Sigmoid colon (tissue), 7 donors: ENCODE measurements at places on chromosomes 1 and 21. TPM values are rescaled to one million over a fixed set of nuclear protein-coding genes. Genes with fewer than 3 reads are reported as not detected.

GRCh38 chr1:231612393-231613089, 14.0 kb upstream of the DISC1 start:
- H3K36me3 ChIP-seq = no peaks in the 10 kb centered on the region
- H3K4me3 ChIP-seq = no peak overlapping the region
- H3K27me3 ChIP-seq = peaks cover 3% of the 10 kb centered on the region
- no peak for DNase-seq

GRCh38 chr1:119878171-119878570, 18.1 kb downstream of the ADAM30 start:
- H3K4me3 ChIP-seq = no peak overlapping the region
- H3K4me1 ChIP-seq = no peaks in the 10 kb centered on the region
- H3K27ac ChIP-seq = no peak overlapping the region
- no peak for DNase-seq
- H3K27me3 ChIP-seq = no peaks in the 10 kb centered on the region

The SH2D1B gene
- not detected for total RNA-seq

The EXO1 gene
- 0.71 TPM for total RNA-seq

The PLA2G2C gene
- total RNA-seq = 1.5 TPM

The ZNF670 gene
- 6.7 TPM for total RNA-seq

GRCh38 chr1:236757640-236758039, 37.5 kb upstream of the MTR start:
- no peak for DNase-seq
- no peaks in the 10 kb centered on the region for H3K27me3 ChIP-seq
- H3K36me3 ChIP-seq = no peaks in the 10 kb centered on the region
- no peak overlapping the region for H3K27ac ChIP-seq

The LDLRAD1 gene
- total RNA-seq = not detected

The CCDC18 gene
- total RNA-seq = 4.8 TPM

The ARTN gene
- total RNA-seq = not detected

DNA sequence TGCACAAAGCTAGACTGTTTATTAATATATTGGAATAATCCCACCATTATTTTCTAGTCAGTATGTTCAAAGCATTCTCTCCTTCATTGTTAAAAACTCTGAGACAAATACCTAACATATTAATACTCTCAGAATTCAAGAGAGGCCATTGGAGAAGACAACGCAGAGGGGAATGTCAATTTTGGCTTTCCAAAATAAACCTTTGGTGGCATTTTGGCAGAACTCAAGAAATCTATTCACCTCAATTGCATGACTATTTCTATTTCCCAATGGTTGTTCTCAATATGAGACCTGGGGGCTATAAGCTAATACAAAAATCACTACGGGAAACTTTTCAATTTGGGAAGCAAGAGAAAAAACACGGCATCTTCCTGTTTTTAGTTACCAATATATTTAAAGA, 58.5 kb downstream of the RUSC1 start:
- H3K4me1 ChIP-seq = peaks cover 7% of the 10 kb centered on the region
- DNase-seq = no peak
- H3K27ac ChIP-seq = peak overlapping the region; percentile 64
- H3K4me3 ChIP-seq = no peak overlapping the region

GRCh38 chr1:116219651-116220434, 108.6 kb downstream of the MAB21L3 start:
- H3K4me1 ChIP-seq = no peaks in the 10 kb centered on the region
- DNase-seq = no peak
- no peak overlapping the region for H3K27ac ChIP-seq
- H3K36me3 ChIP-seq = no peaks in the 10 kb centered on the region
- H3K4me3 ChIP-seq = no peak overlapping the region
- no peaks in the 10 kb centered on the region for H3K27me3 ChIP-seq

DNA sequence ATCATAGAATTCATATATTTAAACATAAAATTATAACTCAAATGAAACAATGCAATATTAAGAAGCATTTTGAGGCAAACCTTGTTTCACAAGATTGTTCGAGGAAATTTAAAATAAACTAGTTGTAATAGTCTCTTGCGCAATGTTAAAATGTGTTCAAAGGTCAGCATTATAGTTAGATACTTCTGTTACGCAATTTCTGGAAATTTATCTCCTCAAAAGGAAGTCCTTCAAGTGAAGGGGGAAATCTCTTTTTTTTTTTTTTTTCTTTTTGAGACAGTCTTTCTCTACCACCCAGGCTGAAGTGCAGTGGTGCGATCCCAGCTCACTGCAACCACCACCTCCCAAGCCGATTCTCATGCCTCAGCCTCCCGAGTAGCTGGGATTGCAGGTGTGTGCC, 52.1 kb downstream of the FMO4 start:
- H3K4me3 ChIP-seq = no peak overlapping the region
- no peak for DNase-seq
- no peak overlapping the region for H3K27ac ChIP-seq
- no peaks in the 10 kb centered on the region for H3K4me1 ChIP-seq
- no peaks in the 10 kb centered on the region for H3K36me3 ChIP-seq

GRCh38 chr1:58741678-58742553, 41.9 kb downstream of the JUN start:
- no peaks in the 10 kb centered on the region for H3K36me3 ChIP-seq
- H3K4me1 ChIP-seq = no peaks in the 10 kb centered on the region
- H3K27ac ChIP-seq = no peak overlapping the region
- no peak for DNase-seq
- H3K4me3 ChIP-seq = no peak overlapping the region

DNA sequence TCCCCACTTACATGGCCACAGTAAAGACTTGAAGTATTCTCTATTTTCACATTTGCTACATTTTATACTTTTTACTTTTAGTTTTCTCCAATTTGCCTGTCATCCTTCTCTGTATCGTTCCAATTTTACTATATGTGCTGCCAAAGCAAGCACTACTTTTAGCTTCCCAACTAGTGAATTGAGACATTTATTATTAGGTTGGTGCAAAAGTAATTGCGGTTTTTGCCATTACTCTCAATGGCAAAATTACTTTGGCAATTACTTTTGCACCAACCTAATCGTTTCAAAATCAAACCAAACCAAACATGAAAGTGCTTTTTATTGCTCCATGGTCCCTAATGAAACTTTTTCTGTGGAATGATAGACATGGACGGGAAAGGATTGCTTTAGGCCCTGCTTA, 56.6 kb upstream of the ATF3 start:
- H3K36me3 ChIP-seq = no peaks in the 10 kb centered on the region
- H3K4me1 ChIP-seq = no peaks in the 10 kb centered on the region

- DNase-seq = peak; percentile 41
- H3K27ac ChIP-seq = no peak overlapping the region
- H3K27me3 ChIP-seq = no peaks in the 10 kb centered on the region
- H3K4me3 ChIP-seq = no peak overlapping the region
Measured at GRCh38 chr1:228284148-228284495, 76.3 kb downstream of the OBSCN start.

The APOBEC4 gene
- total RNA-seq = not detected

DNA sequence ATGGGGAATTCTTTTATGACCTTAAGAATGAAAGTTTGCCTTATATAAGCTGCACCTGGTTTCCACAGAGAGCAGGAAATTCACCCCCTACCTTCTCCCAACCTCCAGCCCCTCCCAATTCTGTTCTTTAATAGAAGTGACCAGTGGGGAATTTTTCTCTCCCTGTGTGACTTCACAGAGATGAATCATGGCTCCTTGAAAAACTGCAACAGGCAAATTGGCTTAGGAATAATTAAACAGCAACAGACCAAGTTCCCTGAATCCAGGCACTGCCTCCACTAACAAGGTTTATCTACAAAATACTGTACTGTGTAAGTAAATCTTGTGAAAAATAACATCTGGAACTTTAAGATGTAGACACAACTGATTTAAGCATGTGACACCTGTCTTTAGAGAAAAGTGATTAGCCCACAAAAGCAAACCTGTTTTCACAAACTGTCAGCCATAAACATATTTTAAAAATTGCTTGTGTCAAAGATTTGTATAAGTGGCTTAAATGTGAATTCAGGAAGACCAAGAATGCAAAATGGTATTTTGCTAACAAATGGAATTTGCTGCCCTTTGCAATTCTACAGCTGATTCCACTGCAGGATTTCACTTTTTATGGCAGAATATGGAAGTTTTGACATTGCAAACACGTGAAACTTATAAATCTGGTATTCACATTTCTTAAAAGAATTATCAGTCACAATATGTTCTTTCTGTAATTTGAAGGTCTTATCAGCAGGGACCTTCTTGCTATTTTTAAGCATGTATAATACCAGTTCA, 54.0 kb downstream of the ALG14 start:
- H3K27me3 ChIP-seq = no peaks in the 10 kb centered on the region
- H3K36me3 ChIP-seq = no peaks in the 10 kb centered on the region
- H3K4me3 ChIP-seq = no peak overlapping the region
- no peaks in the 10 kb centered on the region for H3K4me1 ChIP-seq
- no peak overlapping the region for H3K27ac ChIP-seq
- no peak for DNase-seq

DNA sequence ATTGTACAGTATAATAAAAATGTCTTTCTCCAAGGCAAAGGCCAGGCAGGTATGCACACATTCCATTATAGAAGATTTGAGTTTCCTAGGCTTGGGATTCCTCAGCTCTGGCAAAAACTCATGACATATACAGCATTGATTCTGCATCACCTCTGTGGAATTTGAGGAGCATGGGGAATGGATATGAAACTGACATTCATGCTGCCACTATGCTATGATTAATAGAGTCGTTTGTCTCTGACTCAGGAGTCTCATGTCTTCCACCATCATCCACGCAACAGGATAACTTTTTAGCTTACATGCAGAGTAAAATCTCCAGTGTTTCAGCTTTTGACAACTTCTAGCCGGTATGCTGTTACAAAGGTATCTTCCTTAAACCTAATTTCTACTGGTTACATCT, 49.8 kb upstream of the ADORA3 start:
- peaks cover 18% of the 10 kb centered on the region for H3K4me1 ChIP-seq
- DNase-seq = no peak
- H3K4me3 ChIP-seq = no peak overlapping the region
- H3K36me3 ChIP-seq = no peaks in the 10 kb centered on the region
- H3K27me3 ChIP-seq = no peaks in the 10 kb centered on the region

The C1orf87 gene
- not detected for total RNA-seq

DNA sequence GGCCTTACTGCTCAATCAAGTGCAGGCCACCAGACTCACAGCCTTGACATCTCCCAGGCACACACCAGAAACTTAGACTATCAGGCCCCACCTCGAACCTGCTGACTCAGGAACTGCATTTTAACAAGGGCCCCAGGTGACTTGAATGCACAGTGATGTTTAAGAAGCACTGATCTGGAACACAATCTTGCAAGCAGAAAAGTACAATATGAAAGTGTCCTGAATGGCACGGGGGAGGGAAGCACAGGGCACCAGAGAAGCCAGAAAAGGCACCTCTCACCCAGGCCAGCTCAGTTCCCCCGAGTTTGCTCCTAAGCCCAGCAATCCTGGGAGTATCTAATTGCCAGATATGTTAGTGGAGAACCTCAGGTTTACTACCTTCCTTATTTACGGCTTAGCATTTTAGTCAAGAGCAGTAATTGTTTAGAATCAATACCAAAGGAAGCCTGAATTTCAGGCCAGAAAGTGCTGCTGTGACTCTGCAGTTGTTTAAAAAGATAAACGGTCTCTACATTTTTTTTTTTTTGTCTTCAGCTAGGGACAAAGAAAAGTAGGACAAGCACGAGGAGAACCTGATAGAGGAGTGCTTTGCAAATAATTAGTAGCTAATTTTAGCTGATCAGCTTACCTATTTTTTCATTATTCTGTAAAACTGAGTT, 50.9 kb upstream of the CDC42BPA start:
- DNase-seq = no peak
- H3K4me3 ChIP-seq = no peak overlapping the region
- H3K4me1 ChIP-seq = no peaks in the 10 kb centered on the region
- H3K27ac ChIP-seq = no peak overlapping the region
- no peaks in the 10 kb centered on the region for H3K27me3 ChIP-seq
- H3K36me3 ChIP-seq = no peaks in the 10 kb centered on the region

GRCh38 chr1:204337036-204337429, 22.7 kb downstream of the PLEKHA6 start:
- DNase-seq = no peak
- H3K4me3 ChIP-seq = no peak overlapping the region
- no peak overlapping the region for H3K27ac ChIP-seq
- no peaks in the 10 kb centered on the region for H3K27me3 ChIP-seq

The RNU1-1 gene
- under 0.01 TPM for total RNA-seq

The CNN3 gene
- 179 TPM for total RNA-seq

DNA sequence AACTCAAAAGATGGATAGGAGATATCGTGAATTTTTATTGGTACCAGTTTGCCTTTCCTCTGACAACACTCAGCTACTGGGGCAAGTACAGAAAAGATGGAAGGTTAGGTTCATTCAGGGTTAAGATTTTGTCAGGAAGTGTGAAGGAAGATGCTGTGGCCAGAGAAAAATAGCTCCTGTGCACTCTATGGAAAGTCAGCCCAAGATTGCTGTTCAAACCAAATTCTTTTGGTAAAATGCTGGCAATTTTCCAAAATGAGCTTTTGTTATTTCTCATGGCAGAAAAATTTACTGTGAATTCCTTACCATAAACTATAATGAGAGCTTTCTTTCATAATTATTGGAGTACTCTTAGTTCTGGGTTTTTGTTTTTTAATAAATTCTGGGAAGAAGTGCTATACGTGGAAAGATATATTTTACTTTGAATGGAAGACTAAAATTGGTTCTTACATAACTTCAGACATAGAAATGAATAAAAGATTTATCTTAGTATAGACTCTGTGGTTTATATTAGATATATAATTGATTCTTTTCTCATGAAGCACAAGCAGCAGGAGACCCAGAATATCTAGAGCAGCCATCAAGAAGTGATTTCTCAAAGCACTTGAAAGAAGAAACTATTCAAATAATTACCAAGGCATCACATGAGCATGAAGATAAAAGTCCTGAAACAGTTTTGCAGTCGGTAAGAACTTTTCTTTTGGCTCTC, 112.2 kb downstream of the USP25 start:
- no peak for DNase-seq
- H3K36me3 ChIP-seq = peaks cover 4% of the 10 kb centered on the region
- no peak overlapping the region for H3K4me3 ChIP-seq
- H3K27me3 ChIP-seq = no peaks in the 10 kb centered on the region
- H3K4me1 ChIP-seq = peaks cover 25% of the 10 kb centered on the region

The ZFP69B gene
- total RNA-seq = 0.14 TPM

The CA6 gene
- not detected for total RNA-seq

- H3K27ac ChIP-seq = no peak overlapping the region
- no peaks in the 10 kb centered on the region for H3K27me3 ChIP-seq
- H3K4me1 ChIP-seq = no peaks in the 10 kb centered on the region
Measured at GRCh38 chr1:62335656-62336055, 16.4 kb upstream of the KANK4 start.

DNA sequence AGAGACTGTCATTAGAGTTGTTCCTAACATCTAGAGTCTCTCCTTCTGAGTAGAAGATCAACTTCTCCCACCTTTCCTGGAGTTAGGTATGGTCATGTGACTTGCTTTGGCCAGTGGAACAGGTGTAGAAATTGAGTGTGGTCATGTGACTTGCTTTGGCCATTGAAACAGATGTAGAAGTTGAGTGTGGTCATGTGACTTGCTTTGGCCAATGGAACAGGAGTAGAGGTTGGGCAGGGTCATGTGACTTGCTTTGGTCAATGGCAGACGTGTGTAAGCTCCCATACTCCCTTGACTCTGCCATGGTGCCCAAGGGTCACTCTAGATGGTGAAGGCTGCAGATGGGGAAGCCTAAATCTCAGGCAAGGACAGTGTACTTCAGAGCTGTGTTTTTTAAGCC, 306.0 kb downstream of the NPHP4 start:
- H3K27me3 ChIP-seq = peaks cover 13% of the 10 kb centered on the region
- H3K36me3 ChIP-seq = no peaks in the 10 kb centered on the region
- H3K4me1 ChIP-seq = no peaks in the 10 kb centered on the region
- H3K27ac ChIP-seq = no peak overlapping the region
